ENCODE measurements at places on chromosomes 12 and 14. TPM values are rescaled to one million over a fixed set of nuclear protein-coding genes. Genes with fewer than 3 reads are reported as not detected.

- DNase-seq: peak; percentile 83
Measured at GRCh38 chr12:49543914-49544815, 5.3 kb downstream of the KCNH3 start.

GRCh38 chr12:125161712-125162022 lies 96.4 kb downstream of the AACS start:
- DNase-seq: no peak

- no peak for DNase-seq
Measured at GRCh38 chr12:6464531-6464930, 5.9 kb downstream of the VAMP1 start.

GRCh38 chr14:100443603-100444002 lies 120.5 kb downstream of the SLC25A47 start:
- no peak for DNase-seq

DNA sequence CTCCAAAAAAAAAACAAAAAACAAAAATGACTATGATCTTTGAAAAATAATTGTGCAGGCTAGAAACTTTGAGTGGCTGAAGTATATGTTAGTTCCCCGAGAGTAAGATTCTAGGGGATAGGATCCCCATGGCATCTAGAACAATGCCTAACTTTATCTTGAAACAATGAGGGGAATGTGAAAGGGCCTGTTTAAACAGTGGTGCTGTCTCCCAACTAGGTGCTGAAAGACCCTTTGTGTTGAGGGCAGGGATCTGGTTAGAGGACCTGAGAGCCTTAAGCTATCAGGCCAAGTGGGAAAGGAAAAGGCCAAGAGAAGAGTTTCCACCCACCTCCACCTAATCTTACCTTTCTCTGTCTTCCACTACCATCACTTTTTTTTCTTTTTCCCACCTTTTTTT lies 6.8 kb upstream of the YLPM1 start:
- no peak for DNase-seq

The GZMH gene
- not detected for total RNA-seq

The SMCO2 gene
- not detected for total RNA-seq

GRCh38 chr12:52969166-52969795 lies 20.4 kb downstream of the KRT18 start:
- DNase-seq: no peak

GRCh38 chr12:45284096-45284901 lies 68.4 kb downstream of the ANO6 start:
- DNase-seq: peak; percentile 23

DNA sequence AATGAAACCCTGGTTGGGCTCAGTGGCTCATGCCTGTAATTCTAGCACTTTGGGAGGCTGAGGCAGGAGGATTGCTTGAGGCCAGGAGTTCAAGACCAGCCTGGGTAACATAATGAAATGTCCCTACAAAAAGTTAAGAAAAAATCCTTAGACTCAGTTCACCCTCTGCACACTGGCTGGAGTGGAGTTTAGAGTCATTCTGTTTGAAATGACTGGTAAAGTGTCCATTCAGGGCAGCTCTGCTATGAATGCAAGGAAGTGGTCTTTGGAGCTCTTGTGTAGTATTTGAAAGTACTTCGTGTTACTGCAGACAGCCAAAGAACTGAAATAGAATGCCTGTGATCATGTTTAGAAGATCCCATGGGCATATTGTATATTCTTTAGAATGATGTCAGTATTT lies 466.5 kb downstream of the PCNX1 start:
- no peak for DNase-seq

- DNase-seq: no peak
Measured at GRCh38 chr12:20451761-20452160, 83.4 kb downstream of the PDE3A start.

The LMNTD1 gene
- total RNA-seq: not detected

- peak; percentile 3 for DNase-seq
Measured at GRCh38 chr14:80356413-80356812, 145.1 kb upstream of the DIO2 start.

The BICDL1 gene
- 15.7 TPM for total RNA-seq

- no peak for DNase-seq
Measured at GRCh38 chr14:24883576-24883975, 166.4 kb downstream of the STXBP6 start.

GRCh38 chr14:94269156-94269555 lies 23.9 kb downstream of the SERPINA10 start:
- DNase-seq: no peak

DNA sequence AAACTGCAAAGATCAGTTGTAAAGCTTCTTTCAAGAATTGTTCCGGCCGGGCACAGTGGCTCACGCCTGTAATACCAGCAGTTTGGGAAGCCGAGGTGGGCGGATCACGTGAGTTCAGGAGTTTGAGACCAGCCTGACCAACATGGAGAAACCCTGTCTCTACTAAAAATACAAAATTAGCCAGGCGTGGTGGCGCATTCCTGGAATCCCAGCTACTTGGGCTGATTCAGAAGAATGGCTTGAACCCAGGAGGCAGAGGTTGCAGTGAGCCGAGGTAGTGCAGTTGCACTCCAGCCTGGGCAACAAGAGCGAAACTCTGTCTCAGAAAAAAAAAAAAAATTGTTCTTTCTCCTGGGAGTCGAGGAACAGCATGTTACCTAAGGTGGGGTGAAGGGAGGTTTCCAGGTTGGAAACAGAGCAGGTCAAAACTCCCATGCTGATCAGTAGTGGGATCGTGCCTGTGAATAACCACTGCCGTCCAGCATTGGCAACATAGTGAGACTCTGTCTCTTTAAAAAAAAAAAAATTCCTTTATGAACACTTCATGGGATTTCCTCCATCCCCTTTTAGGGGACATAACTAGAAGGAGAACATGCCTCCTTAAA lies 13.9 kb downstream of the FBXO34 start:
- DNase-seq: no peak

- DNase-seq: no peak
Measured at GRCh38 chr14:92314182-92314581, 8.8 kb upstream of the SLC24A4 start.

- no peak for DNase-seq
Measured at GRCh38 chr14:89298056-89298834, 118.8 kb downstream of the FOXN3 start.

The C3AR1 gene
- total RNA-seq: not detected

The PLCZ1 gene
- total RNA-seq: not detected

GRCh38 chr14:27435923-27436670 lies 838.3 kb upstream of the NOVA1 start:
- no peak for DNase-seq

The PSMA6 gene
- total RNA-seq: 206 TPM

DNA sequence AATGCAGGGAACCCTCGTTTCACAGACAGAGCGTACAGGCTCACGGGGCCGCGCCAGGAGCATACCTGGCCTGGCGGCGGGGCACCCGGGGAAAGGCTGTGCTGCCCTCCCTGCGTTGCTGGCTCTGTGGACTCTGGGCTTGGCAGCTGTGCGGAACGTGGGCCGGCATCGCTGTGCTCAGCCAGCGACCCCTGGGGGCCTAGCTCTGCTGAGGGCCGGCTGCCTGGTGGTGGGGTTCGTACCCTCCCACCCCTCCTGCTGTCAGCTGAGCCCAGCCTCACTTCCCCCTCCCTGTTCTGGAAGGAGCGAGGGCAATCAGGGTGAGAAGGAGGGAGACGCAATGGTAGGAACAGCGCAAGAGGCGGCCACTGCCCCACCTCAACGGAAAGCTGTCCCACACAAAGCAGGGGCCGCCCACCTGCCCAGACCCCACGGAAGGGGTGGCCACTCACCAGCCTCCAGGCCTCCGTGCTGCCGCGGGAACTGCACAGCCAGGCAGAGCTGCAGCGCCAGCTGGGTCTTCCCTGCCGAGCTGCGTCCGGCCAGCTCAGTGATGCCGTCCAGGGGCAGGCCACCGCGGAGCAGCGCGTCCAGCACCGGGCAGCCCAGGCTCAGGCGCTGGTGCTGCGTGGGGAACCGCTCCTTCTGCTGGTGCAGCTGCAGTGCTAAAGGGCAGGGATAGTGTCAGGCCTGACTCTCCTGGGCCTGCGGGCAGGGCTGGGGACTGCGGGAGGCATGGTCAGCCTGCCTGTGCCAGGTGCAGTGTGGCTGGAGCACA lies 8.5 kb downstream of the XRCC3 start:
- no peak for DNase-seq

DNA sequence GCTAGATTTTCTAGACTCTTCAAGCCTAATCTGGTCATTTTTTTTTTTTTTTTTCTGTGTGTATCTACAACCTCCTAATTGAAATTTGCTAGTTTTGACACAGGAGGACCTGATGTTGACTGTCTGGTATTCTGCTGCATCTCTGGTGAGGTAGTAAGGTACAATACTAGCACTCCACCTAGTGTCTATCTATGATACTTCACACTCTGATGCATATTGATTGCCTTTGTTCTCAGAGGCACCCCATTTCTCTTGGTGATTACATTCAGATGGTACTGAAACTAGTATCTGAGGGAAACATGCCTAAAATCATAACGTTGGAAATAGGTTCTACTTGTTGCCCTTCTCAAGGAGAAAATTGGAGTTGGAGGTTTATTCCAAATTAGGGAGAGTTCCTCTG lies 930.5 kb upstream of the NOVA1 start:
- peak; percentile 25 for DNase-seq

DNA sequence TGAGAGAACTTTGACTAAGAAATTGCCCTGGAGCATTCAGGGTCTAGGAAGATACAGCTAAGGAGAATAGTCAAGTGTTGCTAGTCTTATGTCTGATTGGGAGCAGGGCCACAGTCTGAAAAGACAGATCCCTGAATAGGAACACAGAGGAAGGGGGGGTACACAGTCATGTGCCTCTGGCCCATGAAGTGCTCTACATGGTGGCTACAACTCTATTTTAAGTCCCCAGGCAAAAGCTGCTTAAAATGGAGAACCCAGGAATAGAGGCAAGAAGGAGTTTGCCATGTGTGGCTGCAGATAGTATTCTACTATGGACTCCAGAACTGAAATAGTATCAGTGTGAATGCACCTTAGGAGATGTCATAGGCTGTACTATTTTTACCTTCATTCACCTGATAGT lies 118.0 kb upstream of the NPAS3 start:
- no peak for DNase-seq

The SRRM4 gene
- 0.76 TPM for total RNA-seq

GRCh38 chr12:108759924-108760323 lies 28.6 kb upstream of the CORO1C start:
- DNase-seq: no peak

DNA sequence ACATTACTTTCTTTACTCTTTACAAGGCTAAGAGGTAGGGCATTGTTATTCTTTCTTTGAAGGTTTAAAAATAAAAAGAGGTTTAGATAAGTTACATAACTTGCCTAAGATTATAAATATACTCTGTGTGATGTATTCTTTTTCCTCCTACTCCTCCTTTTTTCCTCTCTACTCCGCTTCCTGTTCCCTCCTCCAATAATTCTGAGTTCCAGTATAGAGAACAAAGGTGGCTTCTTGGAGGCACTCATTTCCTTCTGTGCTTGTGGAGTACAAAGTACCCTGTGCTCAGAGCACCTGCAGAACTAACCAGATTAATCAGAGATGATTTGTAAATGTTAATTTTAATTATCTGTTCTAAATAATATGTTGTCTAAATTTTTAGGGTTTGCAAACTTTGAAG lies 11.3 kb downstream of the LRRC9 start:
- DNase-seq: no peak

- no peak for DNase-seq
Measured at GRCh38 chr12:1369460-1369859, 224.9 kb downstream of the FBXL14 start.

Measured in H7 (cell line).